Stimulated activated naive CD4-positive, alpha-beta T cell treated with Interleukin-2 at 50 U/mL for 16 hours (primary cell): ENCODE measurements at places on chromosomes 3 and 15.

GRCh38 chr15:42012241-42012640 lies 8.6 kb downstream of the PLA2G4E start:
- DNase-seq: no peak

- no peak for DNase-seq
Observed at GRCh38 chr3:170532573-170532972, 53.3 kb downstream of the SLC7A14 start.

GRCh38 chr3:42101048-42101447 lies 9.9 kb downstream of the TRAK1 start:
- no peak for DNase-seq

GRCh38 chr3:70824078-70824477 lies 511.6 kb upstream of the MDFIC2 start:
- no peak for DNase-seq

DNA sequence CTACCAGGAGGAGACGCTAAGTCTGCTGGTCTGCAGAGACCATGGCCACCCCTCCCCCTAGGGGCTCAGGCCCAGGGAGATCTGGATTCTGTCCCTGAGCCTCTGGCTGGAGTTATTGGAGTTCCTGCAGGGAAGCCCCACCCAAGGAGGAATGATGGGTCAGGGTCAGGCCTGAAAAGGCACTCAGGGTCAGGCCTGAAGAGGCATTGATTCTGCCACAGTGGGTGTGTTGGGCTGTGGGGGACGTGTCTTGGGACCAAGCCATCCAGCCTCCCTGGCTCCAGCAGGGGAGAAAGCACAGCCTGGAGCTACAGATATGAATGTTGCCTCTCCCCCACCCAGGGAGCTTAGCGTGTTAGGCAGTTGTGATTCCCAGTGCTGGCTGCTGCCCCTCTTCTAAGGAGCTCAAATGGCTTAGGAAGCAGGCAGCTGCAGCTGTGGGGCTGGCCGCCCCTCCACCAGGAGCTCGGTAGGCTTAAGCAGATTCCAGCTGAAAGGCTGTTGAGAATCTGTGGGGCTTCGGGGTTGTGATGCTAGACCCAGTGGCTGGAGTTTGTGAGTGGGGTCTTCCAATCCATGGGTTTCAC lies 176.7 kb downstream of the CHL1 start:
- no peak for DNase-seq

DNA sequence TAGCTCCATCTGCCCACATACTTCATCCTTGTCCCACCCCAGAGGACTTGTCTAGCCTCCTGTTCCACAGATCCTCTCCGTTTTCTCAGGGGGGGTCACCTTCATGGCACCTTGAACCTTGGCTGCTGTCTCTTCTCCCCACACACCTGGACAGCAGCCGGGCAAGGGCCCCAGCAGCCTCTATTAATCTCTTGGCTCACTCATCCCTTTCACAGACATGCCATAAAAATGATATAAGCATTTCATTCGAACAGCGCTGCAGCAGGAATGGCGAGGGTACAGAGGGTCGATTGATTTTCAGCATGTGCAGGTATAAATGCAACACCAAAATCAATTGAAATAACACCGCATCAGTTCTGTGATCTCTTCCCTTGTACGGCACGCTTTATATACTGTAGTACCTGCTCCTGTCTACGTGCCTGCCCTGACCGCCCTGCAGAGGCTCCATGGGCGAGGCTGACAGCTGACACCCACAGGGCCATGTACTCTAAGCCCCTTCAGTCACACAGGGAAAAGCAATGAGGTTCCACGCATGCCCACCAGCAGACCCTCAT lies 209.9 kb downstream of the NTRK3 start:
- DNase-seq: no peak
